Left ventricle myocardium inferior (tissue), 1 donor: ENCODE measurements at places on chromosomes 4 and X. TPM values are rescaled to one million over a fixed set of nuclear protein-coding genes. Genes with fewer than 3 reads are reported as not detected.

PFKFB1 gene
- 0.19 TPM for total RNA-seq

SMR3B gene
- not detected for total RNA-seq

PJA1 gene
- 18.2 TPM for total RNA-seq

SERPINA7 gene
- not detected for total RNA-seq

FGF13 gene
- 1.7 TPM for total RNA-seq

BEX1 gene
- total RNA-seq = 10.8 TPM

USP26 gene
- not detected for total RNA-seq

ZFP92 gene
- total RNA-seq = 0.49 TPM

DNA sequence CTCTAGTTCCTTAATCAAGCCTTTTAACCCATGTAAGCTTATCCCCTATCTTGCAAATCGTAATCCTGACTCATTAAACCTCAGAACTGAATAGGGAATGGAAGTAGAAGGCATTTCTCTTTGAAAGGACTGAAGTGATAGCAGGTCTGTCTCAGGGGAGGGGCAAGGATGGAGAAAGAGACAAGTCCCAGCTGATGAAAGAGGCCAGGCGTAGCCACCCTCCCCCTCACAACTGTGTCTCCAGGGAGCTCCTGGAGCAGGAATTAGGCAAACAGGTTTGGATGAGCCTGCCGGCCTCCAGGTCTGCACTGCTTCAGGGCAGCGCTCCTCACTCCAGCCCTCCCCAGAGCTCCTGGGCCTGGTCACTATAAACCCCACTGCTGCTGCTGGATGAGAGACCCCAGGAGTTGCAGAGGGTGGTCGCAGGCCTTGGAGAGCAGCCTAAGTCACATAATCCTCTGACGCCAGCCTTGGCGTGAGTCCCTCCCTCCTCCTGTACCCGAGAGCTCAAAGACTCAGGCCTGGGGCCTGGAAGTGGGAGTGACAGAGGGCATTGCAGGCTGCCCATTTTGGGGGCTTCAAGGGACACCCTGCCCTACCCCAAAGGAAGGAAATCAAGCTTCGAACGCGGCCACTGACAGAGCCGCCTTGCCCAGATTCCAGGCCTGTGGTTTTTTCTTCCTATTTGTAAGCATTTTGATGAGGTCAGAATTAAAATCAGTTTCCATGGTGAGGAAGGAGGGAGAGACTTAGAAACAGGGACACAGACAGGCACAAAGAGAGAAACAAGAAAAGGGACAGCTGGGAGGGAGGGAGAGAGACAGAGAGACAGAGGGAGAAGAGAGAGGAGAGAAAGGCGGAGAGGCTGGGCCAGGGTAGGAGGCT is 21.2 kb upstream of the MSX1 start:
- no peak overlapping the region for H3K27ac ChIP-seq
- H3K4me1 ChIP-seq = no peaks in the 10 kb centered on the region
- no peaks in the 10 kb centered on the region for H3K36me3 ChIP-seq

- H3K27ac ChIP-seq = no peak overlapping the region
- no peaks in the 10 kb centered on the region for H3K4me1 ChIP-seq
- no peak for DNase-seq
- no peak overlapping the region for H3K4me3 ChIP-seq
Observed at GRCh38 chrX:112967341-112967740, 126.7 kb upstream of the AMOT start.

DNA sequence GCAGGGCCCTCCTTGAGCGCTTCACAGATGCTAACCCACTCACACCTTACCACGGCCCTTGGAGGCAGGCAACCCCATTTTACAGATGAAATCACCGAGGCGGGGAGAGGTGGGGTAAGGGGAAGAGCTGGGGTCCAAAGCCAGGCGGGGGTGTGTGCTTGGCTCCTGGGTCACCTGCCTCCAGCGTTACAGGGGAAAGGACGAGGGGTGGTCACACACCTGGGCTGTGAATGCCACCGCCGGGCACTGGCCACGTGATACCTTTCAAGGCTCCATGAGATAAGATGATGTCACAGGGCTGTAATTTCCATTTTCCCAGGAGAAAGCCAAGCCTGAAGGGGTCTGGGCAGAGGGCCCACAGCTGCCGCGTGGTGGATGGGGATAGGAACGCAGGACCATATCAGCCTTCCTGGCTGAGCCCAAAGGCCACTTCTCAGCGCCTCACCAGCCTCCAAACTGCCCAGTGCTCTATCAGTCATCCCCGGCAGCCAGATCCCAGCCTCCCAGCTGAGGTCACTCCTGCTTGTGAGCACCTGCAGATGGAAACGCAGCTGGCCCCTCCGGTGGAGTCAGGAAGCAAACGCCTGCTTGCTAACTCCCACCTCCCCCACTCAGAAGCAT is 62.4 kb upstream of the CRMP1 start:
- no peak overlapping the region for H3K4me3 ChIP-seq
- H3K27me3 ChIP-seq = peaks cover 99% of the 10 kb centered on the region
- H3K36me3 ChIP-seq = no peaks in the 10 kb centered on the region
- H3K27ac ChIP-seq = no peak overlapping the region
- DNase-seq = no peak
- no peaks in the 10 kb centered on the region for H3K4me1 ChIP-seq

- H3K27ac ChIP-seq = no peak overlapping the region
- peaks cover 3% of the 10 kb centered on the region for H3K4me1 ChIP-seq
- no peak overlapping the region for H3K4me3 ChIP-seq
- no peaks in the 10 kb centered on the region for H3K27me3 ChIP-seq
- no peak for DNase-seq
Observed at GRCh38 chr4:54192811-54193210, 36.3 kb upstream of the PDGFRA start.

DNA sequence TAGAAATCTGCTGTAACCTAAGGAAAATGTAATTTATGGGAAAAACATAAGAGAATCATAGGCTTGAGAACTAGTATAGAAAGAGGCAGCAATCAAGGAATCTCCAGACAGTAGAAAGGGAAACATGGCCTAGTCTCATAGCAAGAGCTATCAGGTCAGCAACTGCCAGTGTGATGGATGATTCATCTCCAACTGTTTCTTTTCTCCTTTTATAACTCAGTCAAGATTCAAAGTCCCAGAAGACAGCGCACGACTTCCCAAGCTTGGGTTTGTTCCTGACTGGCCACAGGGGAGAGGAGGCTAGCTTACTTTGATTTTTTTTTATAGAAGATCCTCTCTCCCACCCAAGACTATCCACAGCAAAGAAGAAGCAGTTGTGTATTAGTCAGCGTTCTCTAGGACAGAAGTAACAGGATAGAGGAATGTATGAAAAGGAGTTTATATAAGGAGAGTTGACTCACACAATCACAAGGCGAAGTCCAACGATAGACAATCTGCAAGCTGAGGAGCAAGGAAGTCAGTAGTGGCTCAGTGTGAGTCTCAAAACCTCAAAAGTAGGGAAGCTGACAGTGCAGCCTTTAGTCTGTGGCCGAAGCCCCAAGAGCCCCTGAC is 181.5 kb downstream of the GC start:
- peaks cover 1% of the 10 kb centered on the region for H3K27me3 ChIP-seq
- no peak for DNase-seq
- no peak overlapping the region for H3K4me3 ChIP-seq
- H3K4me1 ChIP-seq = no peaks in the 10 kb centered on the region
- no peak overlapping the region for H3K27ac ChIP-seq

DNA sequence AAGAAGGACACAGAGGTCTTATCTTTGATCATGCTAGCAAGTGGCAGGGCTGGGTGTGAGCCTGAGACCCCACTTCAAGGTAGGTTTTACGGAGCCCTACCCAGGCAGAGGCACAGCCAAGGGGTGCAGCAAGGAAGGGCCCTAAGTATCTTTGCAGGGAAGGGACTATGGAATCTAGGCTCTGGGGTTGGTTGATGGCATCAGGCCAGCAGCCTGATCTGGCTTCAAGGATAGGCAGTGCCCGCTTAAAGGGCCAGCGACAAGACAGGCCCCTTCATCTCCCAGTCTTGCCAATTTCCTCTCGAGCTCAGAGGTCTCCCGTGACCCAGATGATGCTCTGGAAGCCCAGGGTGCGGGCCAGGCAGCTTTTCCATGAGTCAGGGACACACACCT is 5.8 kb downstream of the ABLIM2 start:
- peaks cover 7% of the 10 kb centered on the region for H3K27me3 ChIP-seq
- no peak for DNase-seq
- peaks cover 32% of the 10 kb centered on the region for H3K4me1 ChIP-seq
- H3K4me3 ChIP-seq = peak overlapping the region; percentile 11

DNA sequence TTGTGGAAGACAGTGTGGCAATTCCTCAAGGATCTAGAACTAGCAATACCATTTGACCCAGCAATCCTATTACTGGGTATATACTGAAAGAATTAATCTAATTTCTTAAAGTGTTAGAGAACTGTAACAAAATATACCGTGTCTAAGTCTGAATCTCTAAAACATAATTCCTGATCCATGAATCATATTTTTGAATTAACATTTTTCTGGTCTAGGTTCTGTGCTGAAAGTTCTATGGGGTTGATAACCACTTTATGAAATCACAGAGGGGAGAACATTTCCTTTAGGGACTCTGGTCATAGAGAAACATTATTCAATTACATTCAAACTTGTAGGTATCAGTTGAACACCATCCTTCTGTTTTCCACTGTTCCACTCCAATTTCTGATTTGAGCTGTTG is 91.9 kb upstream of the ETNPPL start:
- no peak overlapping the region for H3K4me3 ChIP-seq
- no peak for DNase-seq
- no peaks in the 10 kb centered on the region for H3K4me1 ChIP-seq
- H3K36me3 ChIP-seq = no peaks in the 10 kb centered on the region

- H3K27me3 ChIP-seq = peaks cover 20% of the 10 kb centered on the region
- no peak overlapping the region for H3K27ac ChIP-seq
- H3K4me3 ChIP-seq = no peak overlapping the region
- H3K36me3 ChIP-seq = no peaks in the 10 kb centered on the region
- H3K4me1 ChIP-seq = no peaks in the 10 kb centered on the region
- no peak for DNase-seq
Observed at GRCh38 chr4:73984736-73985527, 3.1 kb downstream of the PPBP start.

GRCh38 chrX:108453841-108454240 is 14.2 kb downstream of the COL4A5 start:
- no peaks in the 10 kb centered on the region for H3K27me3 ChIP-seq
- H3K4me3 ChIP-seq = no peak overlapping the region
- H3K27ac ChIP-seq = no peak overlapping the region
- DNase-seq = no peak
- H3K36me3 ChIP-seq = no peaks in the 10 kb centered on the region

GRCh38 chrX:112746812-112747595 is 67.3 kb upstream of the LHFPL1 start:
- no peak overlapping the region for H3K4me3 ChIP-seq
- no peaks in the 10 kb centered on the region for H3K4me1 ChIP-seq
- H3K36me3 ChIP-seq = no peaks in the 10 kb centered on the region
- DNase-seq = no peak
- no peaks in the 10 kb centered on the region for H3K27me3 ChIP-seq
- H3K27ac ChIP-seq = no peak overlapping the region

- peak overlapping the region; percentile 97 for H3K27ac ChIP-seq
- peaks cover 51% of the 10 kb centered on the region for H3K4me1 ChIP-seq
- DNase-seq = no peak
- no peaks in the 10 kb centered on the region for H3K27me3 ChIP-seq
- H3K36me3 ChIP-seq = peaks cover 4% of the 10 kb centered on the region
Observed at GRCh38 chr4:124711471-124712371, 811 bp downstream of the ANKRD50 start.

GRCh38 chr4:76803522-76803921 is 94.4 kb downstream of the SOWAHB start:
- no peak for DNase-seq
- H3K4me3 ChIP-seq = no peak overlapping the region
- H3K36me3 ChIP-seq = no peaks in the 10 kb centered on the region
- H3K27ac ChIP-seq = peak overlapping the region; percentile 77

GRCh38 chrX:47179221-47179927 is 14.3 kb upstream of the UBA1 start:
- peak overlapping the region; percentile 67 for H3K27ac ChIP-seq
- H3K27me3 ChIP-seq = no peaks in the 10 kb centered on the region
- no peak overlapping the region for H3K4me3 ChIP-seq
- peaks cover 44% of the 10 kb centered on the region for H3K36me3 ChIP-seq
- H3K4me1 ChIP-seq = no peaks in the 10 kb centered on the region

DNA sequence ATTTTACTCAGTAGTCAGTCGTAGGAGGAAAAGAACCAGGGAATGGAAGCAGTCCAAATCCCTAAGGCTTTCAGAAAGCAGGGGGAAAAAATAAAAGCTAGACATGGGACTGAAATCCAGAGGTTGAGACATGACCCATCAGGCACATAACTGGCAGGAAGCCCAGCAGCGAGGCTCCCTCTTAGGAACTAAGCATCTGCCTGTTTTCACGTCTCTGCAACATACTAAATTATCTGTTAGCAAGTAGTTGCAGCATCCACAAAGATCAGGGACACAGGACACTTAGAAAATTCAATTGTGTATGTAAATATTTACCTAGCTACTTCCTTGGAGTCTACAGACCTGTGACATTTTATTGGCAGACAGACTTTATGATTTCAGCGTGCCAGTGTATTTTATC is 118.0 kb upstream of the EDNRA start:
- peak overlapping the region; percentile 78 for H3K27ac ChIP-seq
- peaks cover 26% of the 10 kb centered on the region for H3K4me1 ChIP-seq
- H3K27me3 ChIP-seq = no peaks in the 10 kb centered on the region
- DNase-seq = peak; percentile 80
- H3K4me3 ChIP-seq = no peak overlapping the region
- H3K36me3 ChIP-seq = no peaks in the 10 kb centered on the region

GRCh38 chrX:34655501-34656455 is 1.3 kb downstream of the TMEM47 start:
- H3K4me1 ChIP-seq = peaks cover 25% of the 10 kb centered on the region
- no peaks in the 10 kb centered on the region for H3K27me3 ChIP-seq
- H3K4me3 ChIP-seq = peak overlapping the region; percentile 78
- DNase-seq = no peak
- no peaks in the 10 kb centered on the region for H3K36me3 ChIP-seq

GRCh38 chr4:122503214-122503613 is 46.7 kb upstream of the IL2 start:
- no peaks in the 10 kb centered on the region for H3K4me1 ChIP-seq
- H3K27me3 ChIP-seq = no peaks in the 10 kb centered on the region
- no peak overlapping the region for H3K27ac ChIP-seq
- no peak for DNase-seq
- H3K36me3 ChIP-seq = no peaks in the 10 kb centered on the region
- H3K4me3 ChIP-seq = no peak overlapping the region
